ENCODE measurements at places on chromosomes 16 and 17. TPM values are rescaled to one million over a fixed set of nuclear protein-coding genes. Genes with fewer than 3 reads are reported as not detected.

CA4 gene
- 13.6 TPM for total RNA-seq

OR1F1 gene
- total RNA-seq, result not detected

LRRC37A gene
- 4.3 TPM for total RNA-seq

TMEM114 gene
- not detected for total RNA-seq

ABCC11 gene
- not detected for total RNA-seq

USP43 gene
- total RNA-seq, result 0.18 TPM

CD300LG gene
- 22.8 TPM for total RNA-seq

NPB gene
- 0.80 TPM for total RNA-seq

CLEC18A gene
- 1.2 TPM for total RNA-seq

OR2C1 gene
- total RNA-seq, result 0.40 TPM

ZNF423 gene
- 25.3 TPM for total RNA-seq

SLC12A3 gene
- total RNA-seq, result not detected

GAS7 gene
- 431 TPM for total RNA-seq

CDH13 gene
- total RNA-seq, result 7.5 TPM
